NCI-H2107 (cell line): ENCODE measurements at places on chromosomes 6 and 20.

DNA sequence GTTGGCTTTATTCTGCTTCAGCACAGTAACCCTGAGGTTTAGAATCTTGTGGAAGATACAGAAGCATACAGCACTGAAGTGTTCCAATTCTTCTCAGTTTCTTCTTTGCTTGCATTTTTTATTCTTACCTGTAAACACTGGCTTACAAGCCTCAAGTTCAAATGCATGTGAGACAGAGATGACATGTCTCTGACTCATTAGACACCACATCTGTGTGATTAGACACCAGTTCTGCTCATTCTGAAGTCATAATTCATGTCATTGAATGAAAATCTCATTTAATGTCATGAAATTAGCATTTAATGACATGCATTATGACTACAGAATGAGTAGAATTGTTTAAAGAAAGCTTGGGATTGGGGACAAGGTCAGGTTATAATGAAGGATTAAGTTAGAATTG is 5.8 kb downstream of the GZF1 start:
- no peak for DNase-seq

DNA sequence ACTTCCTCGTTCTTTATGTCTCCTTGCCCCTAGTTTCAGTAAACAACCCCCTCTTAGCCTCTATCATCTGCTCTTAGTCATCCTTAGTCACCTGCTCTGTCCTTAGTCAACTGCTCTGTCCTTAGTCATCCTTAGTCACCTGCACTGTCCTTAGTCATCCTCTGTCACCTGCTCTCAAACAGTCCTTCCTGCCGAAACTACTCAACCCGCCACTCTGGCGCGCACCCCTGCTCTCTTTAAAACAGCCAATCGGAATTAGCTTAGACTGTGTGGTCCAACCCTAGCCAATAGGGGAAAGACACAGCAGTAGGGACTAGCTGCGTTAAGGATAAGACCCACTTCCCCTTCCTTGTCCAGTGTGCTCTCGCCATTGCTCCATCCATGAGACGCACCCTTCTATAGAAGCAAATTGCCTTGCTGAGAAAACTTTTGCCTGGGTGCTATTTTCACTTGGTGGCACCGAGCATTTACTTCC is 73.9 kb downstream of the BACH2 start:
- no peak for DNase-seq

DNA sequence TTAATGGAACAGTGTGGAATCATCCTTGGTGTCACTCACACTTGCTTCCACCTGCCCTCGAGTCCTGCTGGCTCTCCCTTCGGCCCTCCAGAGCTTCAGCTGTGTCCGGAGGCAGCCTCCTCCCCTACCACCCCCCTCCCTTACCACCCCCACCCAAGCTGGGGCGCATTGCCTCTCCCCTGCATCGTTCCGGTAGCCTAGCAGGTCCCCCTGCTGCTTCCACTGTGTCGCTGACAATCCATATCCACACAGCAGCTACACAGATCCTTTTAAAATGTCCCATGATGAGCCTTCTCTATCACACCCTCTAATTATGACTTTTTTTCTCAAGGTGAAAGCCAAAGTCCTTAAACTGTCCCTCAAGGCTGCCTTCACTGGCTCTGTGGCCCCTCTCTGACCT is 117.6 kb downstream of the TIAM2 start:
- no peak for DNase-seq

DNA sequence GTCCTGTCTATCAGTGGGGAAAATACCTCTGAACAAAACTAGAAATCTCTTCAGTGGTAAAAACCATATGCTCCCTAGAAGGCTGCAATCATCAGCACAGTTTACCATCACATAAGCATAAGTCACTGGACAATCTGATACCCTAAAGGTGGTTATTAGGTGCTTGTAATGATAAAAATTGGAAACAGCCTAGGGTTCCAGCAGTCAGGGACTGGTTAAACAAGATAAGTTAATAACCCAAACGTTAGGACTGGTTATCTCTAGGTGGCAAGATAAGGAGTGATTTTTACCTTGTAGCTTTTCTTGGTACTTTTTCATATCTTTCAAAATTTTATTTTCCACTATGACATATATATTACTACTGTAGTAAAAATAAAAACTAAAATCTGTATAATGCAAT is 11.0 kb downstream of the ECI2 start:
- no peak for DNase-seq

DNA sequence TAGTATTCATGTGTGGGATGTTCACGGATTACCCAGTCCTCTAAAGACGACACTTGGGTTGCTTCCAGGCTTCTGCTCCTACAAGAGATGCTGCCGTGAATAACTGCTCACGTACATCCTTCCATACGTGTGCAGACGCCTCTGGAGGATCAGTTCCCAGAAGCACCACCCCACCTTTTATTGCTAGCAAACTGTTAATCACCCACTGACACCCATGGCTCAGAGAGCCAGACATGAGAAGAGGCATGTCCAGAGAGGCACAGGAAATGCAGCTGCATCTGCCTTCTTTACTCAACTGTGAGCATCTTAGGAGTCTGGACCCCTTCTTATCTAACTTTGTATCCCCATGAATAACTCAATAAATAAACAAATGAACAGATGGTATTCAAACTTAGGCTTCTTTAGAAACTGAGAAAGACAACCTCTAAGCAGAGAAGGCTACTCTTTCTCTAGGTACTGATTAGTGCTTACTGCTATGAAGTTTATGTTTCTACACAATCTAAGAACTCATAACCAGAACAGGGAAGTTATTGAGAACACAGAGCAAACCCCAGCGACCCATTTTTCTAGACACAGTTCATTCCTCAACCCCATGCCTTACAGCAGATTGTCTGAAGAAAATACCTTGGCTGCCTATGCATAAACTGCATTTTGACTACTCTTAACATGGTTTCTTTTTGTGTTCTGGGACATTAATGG is 228.7 kb upstream of the RREB1 start:
- no peak for DNase-seq

- no peak for DNase-seq
Observed at GRCh38 chr20:40433341-40433861, 255.6 kb downstream of the MAFB start.

- DNase-seq: no peak
Observed at GRCh38 chr6:13992417-13993055, 67.8 kb downstream of the RNF182 start.

DNA sequence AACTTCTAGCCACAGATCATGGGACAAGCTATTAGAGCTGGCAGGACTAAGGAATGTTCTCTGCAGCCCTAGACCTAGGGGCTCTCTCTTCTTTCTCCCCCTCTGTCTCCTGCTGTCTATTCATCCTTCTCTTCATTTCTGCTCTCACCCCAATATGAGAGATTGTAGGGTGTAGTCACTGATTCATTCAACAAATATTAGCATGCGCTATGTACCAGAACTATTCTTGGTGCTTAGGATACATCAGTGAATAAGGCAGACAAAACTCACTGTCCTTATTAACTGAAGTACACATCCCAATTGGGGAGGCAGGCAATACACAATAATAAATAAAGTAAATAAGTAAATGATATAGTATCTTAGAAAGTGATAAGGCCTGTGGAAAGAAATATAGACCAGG is 14.7 kb upstream of the SIRPB2 start:
- no peak for DNase-seq

DNA sequence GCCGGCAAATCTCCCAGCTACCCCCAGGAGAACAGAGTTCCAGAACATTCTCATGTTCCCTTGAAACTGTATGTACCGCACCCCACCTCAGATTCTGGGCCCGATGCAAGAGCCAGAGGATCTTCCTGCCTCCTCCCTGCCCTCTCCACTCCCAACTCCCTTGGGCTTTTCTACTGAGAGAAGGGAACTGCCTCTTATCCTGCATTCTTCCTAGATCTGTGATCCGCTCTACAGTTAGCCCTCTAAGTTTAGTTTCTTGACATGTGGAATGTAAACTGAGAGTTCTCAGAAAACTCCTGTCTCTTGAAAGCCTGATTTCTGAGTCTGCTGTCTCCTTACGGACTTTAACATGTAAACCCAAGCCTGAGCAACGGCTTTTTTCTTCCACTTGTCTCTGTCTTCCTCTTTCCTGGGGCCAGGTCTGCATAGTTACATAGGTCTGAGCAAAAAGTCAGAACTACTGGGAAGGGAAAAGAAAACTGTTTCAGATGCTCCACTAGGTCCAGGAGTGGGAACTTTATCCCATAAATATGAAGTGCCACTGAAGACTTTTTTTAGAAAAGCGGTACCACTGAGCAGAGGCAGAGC is 86.5 kb upstream of the TNFAIP3 start:
- DNase-seq: no peak
